ENCODE measurements at places on chromosomes 2 and 18.

DNA sequence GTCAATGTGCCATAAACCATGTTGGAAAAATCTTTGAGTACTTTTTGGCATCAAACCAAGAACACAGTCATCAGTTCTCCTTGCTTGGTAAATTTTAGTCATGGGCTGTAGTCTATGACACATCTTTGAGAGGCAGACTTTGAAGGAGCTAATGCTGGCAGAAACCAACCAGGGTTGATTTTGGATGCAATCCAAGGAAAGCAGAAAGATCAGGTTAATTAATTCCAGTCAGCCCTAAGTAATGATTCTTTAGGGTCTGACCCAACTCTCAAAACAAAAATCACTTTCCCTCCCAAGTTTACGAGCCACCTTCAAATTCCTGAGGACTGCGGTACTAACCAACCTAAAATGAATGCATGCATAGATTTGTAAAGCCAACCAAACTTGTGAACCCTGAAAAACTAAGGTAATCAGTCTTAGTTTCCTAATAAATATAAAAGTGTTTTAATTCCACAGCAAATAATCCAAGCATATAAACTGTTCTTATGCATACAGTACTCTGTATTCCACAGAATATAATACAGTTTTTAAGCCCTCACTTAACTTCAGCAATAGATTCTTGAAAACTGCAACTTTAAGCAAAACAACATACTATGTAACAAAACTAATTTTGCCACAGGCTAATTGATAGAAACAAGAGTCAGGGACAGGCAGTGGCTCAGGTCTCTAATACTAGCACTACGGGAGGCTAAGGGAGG lies 22.0 kb downstream of the AP1S3 start:
- H3K27me3 ChIP-seq, result no peaks in the 10 kb centered on the region
- DNase-seq, result no peak
- no peaks in the 10 kb centered on the region for H3K36me3 ChIP-seq
- H3K27ac ChIP-seq, result no peak overlapping the region

- H3K27me3 ChIP-seq, result no peaks in the 10 kb centered on the region
- H3K4me3 ChIP-seq, result no peak overlapping the region
- no peaks in the 10 kb centered on the region for H3K36me3 ChIP-seq
- DNase-seq, result no peak
- H3K4me1 ChIP-seq, result peaks cover 7% of the 10 kb centered on the region
- no peak overlapping the region for H3K27ac ChIP-seq
Observed at GRCh38 chr2:190746971-190747761, 98.3 kb downstream of the NAB1 start.

- no peaks in the 10 kb centered on the region for H3K36me3 ChIP-seq
- H3K27me3 ChIP-seq, result no peaks in the 10 kb centered on the region
- H3K4me3 ChIP-seq, result no peak overlapping the region
- peaks cover 44% of the 10 kb centered on the region for H3K4me1 ChIP-seq
- peak overlapping the region; percentile 27 for H3K27ac ChIP-seq
Observed at GRCh38 chr2:239216614-239217273, 184.1 kb downstream of the HDAC4 start.

GRCh38 chr2:108805782-108806181 lies 19.2 kb downstream of the CCDC138 start:
- no peak overlapping the region for H3K27ac ChIP-seq
- H3K36me3 ChIP-seq, result peaks cover 62% of the 10 kb centered on the region
- no peak for DNase-seq
- H3K4me3 ChIP-seq, result no peak overlapping the region

GRCh38 chr2:234425639-234426603 lies 71.0 kb downstream of the ARL4C start:
- peaks cover 47% of the 10 kb centered on the region for H3K4me1 ChIP-seq
- no peaks in the 10 kb centered on the region for H3K36me3 ChIP-seq
- no peak for DNase-seq
- H3K27ac ChIP-seq, result no peak overlapping the region
- H3K4me3 ChIP-seq, result no peak overlapping the region

GRCh38 chr2:105114551-105114950 lies 76.7 kb downstream of the MRPS9 start:
- no peaks in the 10 kb centered on the region for H3K27me3 ChIP-seq
- H3K27ac ChIP-seq, result no peak overlapping the region
- H3K4me1 ChIP-seq, result peaks cover 6% of the 10 kb centered on the region
- H3K4me3 ChIP-seq, result no peak overlapping the region
- H3K36me3 ChIP-seq, result no peaks in the 10 kb centered on the region
- DNase-seq, result no peak

GRCh38 chr2:24672589-24672988 lies 120.6 kb downstream of the PTRHD1 start:
- no peaks in the 10 kb centered on the region for H3K36me3 ChIP-seq
- no peak overlapping the region for H3K4me3 ChIP-seq
- no peaks in the 10 kb centered on the region for H3K4me1 ChIP-seq
- no peaks in the 10 kb centered on the region for H3K27me3 ChIP-seq
- no peak overlapping the region for H3K27ac ChIP-seq

GRCh38 chr2:136572335-136572734 lies 193.0 kb upstream of the THSD7B start:
- H3K36me3 ChIP-seq, result no peaks in the 10 kb centered on the region
- H3K27ac ChIP-seq, result no peak overlapping the region
- peaks cover 3% of the 10 kb centered on the region for H3K4me1 ChIP-seq

DNA sequence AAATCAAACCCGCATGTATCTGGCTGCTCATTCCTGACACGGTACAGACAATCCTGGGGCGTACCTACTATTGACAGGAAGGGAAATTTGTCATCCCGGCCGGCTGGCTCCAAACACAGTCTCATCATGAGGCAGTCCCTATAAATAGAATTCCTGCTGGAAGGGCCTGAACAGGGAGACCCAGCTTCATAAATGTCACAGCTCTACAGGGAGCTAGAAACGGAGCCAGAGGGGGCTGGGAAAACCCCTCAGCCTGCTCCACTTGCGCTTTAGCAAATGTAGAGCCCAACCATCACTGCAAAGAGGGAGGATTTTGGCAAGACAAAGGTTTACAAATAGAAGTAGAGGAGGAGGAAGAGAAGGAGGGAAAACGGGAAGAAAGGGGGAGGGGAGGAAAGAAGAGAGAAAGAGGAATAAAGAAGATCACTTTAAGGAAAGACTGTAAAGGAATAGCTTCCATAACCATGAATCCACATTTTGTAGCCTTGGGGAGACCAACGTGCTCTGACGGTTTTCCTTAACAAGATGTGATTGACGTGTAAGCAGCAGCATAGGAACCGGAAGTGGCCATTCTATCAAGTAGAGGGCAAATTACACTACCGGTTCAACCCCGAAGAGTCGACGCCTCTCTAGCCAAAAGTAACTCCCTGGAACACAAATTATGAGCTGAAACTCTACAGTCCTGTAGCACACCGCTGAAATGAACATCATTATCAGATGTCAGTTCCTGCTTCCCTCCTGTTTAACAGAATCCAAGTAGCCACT lies 56.8 kb upstream of the TTN start:
- H3K27me3 ChIP-seq, result no peaks in the 10 kb centered on the region
- H3K27ac ChIP-seq, result peak overlapping the region; percentile 46
- DNase-seq, result peak; percentile 13

GRCh38 chr2:168652997-168653921 lies 149.2 kb upstream of the NOSTRIN start:
- H3K4me3 ChIP-seq, result no peak overlapping the region
- H3K27ac ChIP-seq, result peak overlapping the region; percentile 21
- H3K36me3 ChIP-seq, result no peaks in the 10 kb centered on the region
- no peak for DNase-seq
- H3K27me3 ChIP-seq, result no peaks in the 10 kb centered on the region

DNA sequence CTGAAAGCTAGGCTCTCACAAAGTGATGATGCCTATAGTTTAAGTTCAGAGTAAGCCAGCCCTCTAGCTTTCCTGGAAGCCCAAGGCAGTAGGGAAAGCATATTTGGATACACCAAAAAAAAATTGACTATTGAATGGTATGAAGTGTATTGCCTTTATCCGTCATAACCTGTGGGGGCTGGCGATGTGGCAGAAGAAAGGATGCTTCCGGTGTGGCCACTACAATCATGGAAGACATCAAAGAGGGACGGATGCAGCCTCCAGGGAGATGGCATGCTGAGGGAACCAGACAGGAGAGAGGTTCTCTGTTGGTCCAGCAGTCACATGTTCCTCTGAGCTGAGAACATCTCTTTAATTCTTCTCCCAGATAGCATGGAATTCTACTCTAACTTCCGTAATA lies 170.3 kb downstream of the TMEM18 start:
- no peak overlapping the region for H3K4me3 ChIP-seq

- no peaks in the 10 kb centered on the region for H3K4me1 ChIP-seq
- no peak for DNase-seq
- no peak overlapping the region for H3K27ac ChIP-seq
- no peaks in the 10 kb centered on the region for H3K36me3 ChIP-seq
- H3K4me3 ChIP-seq, result no peak overlapping the region
Observed at GRCh38 chr2:50178050-50178449, 853.9 kb downstream of the NRXN1 start.

DNA sequence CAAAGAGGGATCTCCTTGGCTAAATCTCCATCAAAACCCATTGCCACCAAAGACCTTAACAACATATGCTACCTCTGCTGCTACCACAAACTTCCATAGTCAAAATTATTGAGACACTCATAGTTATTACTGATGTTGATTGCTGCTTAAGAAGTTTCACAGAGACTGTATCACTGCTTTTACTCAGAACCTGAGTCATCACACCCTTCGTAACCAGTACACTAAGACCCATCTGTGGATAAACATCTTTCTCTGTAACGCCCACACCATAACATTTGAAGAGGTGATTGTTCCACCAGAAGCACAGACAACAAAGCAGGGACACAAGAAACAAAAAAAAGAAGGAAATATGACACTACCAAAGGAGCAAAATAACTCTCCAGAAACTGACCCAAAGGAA lies 1563.1 kb downstream of the LRP1B start:
- no peaks in the 10 kb centered on the region for H3K4me1 ChIP-seq
- DNase-seq, result no peak
- H3K4me3 ChIP-seq, result no peak overlapping the region
- no peak overlapping the region for H3K27ac ChIP-seq
- H3K36me3 ChIP-seq, result no peaks in the 10 kb centered on the region

- no peaks in the 10 kb centered on the region for H3K36me3 ChIP-seq
- no peaks in the 10 kb centered on the region for H3K4me1 ChIP-seq
- H3K27me3 ChIP-seq, result peaks cover 3% of the 10 kb centered on the region
- no peak overlapping the region for H3K27ac ChIP-seq
- H3K4me3 ChIP-seq, result no peak overlapping the region
Observed at GRCh38 chr2:173441222-173441621, 86.5 kb downstream of the CDCA7 start.

- no peak overlapping the region for H3K27ac ChIP-seq
- H3K4me1 ChIP-seq, result peaks cover 13% of the 10 kb centered on the region
- no peaks in the 10 kb centered on the region for H3K36me3 ChIP-seq
- no peak overlapping the region for H3K4me3 ChIP-seq
Observed at GRCh38 chr2:172969166-172969565, 106.5 kb upstream of the MAP3K20 start.

DNA sequence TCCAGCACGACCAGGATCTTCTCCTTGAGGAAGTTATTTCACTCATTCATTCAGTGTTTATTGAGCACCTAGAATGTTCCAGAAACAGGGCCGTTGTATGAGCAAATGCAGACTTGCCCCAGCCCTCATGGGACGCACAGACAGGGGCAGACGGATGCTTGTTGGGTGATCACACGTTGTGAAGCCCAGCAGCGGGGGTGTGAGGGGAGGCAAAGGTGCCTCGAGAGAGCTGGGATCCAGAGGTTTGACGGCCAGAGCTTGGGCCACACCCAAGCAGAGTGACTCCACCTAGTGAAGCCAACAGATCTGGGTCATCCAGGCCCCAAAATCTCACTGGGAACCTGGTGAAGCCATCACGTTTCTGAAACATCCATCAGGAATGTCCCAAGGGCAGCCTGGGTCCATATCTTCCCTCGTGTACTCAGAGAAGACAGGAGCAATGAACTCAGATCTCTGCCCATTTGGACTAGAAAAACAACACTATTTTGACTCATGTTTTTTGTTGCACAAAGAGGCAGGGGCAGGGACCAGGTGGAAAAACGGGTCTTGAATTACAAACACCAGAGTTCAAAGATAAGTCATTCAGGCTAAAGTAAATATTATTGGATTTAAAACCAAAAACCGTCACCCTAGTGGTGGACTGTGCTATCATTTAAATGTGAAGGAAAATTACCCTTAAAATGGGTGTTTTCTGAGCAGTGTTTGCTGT lies 54.9 kb upstream of the RBM44 start:
- no peaks in the 10 kb centered on the region for H3K27me3 ChIP-seq
- H3K4me3 ChIP-seq, result no peak overlapping the region
- no peak for DNase-seq

DNA sequence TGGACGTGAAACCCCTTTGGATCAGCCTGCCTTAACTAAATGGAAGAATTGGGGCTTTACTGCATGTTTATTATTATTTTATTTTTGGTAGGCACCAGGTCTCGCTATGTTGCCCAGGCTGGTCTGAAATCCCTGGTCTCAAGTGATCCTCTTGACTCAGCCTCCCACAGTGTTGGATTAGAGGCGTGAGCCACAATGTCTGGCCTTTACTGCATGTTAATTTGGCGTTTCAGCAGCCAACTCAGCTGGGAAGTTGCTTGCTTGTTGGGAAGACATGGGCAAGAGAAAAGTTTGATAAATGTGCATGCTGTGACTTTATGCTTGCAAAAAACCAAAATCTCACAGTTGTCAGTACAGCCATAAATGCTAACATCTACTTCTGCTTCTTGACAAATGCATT lies 105.1 kb downstream of the FMNL2 start:
- no peaks in the 10 kb centered on the region for H3K27me3 ChIP-seq
- H3K4me3 ChIP-seq, result no peak overlapping the region
- no peaks in the 10 kb centered on the region for H3K36me3 ChIP-seq
- peaks cover 79% of the 10 kb centered on the region for H3K4me1 ChIP-seq

DNA sequence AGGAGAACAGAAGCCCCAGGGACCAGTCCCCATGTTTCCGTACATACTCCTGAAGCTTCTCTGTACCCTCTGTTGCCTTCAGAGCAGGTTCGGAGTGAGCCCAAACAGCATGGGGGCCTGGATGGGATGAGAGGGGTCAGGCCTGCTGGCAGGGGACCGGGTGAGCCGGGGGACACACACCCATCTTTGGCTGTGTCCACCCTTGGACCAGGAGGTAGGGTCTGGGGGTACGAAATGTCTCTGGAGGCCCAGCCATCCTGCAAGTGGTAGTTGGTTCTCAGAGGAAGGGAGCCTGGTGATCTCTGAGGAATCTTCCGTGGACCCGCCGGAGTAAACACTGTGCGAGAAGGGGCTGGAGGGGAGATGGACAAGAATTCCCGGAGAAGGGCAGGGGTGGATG lies 15.3 kb downstream of the FBLN7 start:
- H3K4me1 ChIP-seq, result peaks cover 12% of the 10 kb centered on the region
- H3K27ac ChIP-seq, result no peak overlapping the region
- no peaks in the 10 kb centered on the region for H3K36me3 ChIP-seq
- DNase-seq, result no peak

GRCh38 chr18:13269013-13269280 lies 50.4 kb downstream of the LDLRAD4 start:
- no peak overlapping the region for H3K27ac ChIP-seq
- peaks cover 25% of the 10 kb centered on the region for H3K4me1 ChIP-seq
- no peaks in the 10 kb centered on the region for H3K27me3 ChIP-seq
- no peak overlapping the region for H3K4me3 ChIP-seq

GRCh38 chr18:10953672-10954071 lies 195.7 kb downstream of the PIEZO2 start:
- no peaks in the 10 kb centered on the region for H3K27me3 ChIP-seq
- no peak overlapping the region for H3K27ac ChIP-seq
- peaks cover 17% of the 10 kb centered on the region for H3K4me1 ChIP-seq
- DNase-seq, result no peak
- H3K36me3 ChIP-seq, result no peaks in the 10 kb centered on the region

- no peak overlapping the region for H3K27ac ChIP-seq
- DNase-seq, result no peak
- H3K27me3 ChIP-seq, result no peaks in the 10 kb centered on the region
- no peaks in the 10 kb centered on the region for H3K36me3 ChIP-seq
- no peak overlapping the region for H3K4me3 ChIP-seq
- peaks cover 4% of the 10 kb centered on the region for H3K4me1 ChIP-seq
Observed at GRCh38 chr2:142992840-142993239, 115.4 kb downstream of the KYNU start.
